HepG2 (cell line): ENCODE measurements at places on chromosomes 2 and 18. TPM values are rescaled to one million over a fixed set of nuclear protein-coding genes. Genes with fewer than 3 reads are reported as not detected.

Gene REEP1
- polyA plus RNA-seq, result 0.05 TPM in 1 of 2 replicates, not detected in the other

Gene ODC1
- 105 and 142 TPM in 2 replicates for polyA plus RNA-seq

Gene TUBA3E
- polyA plus RNA-seq, result not detected in 2 replicates

Gene RNF152
- 0.04 and 0.08 TPM in 2 replicates for polyA plus RNA-seq

Gene MDH1B
- 0.12 and 0.17 TPM in 2 replicates for polyA plus RNA-seq

Gene ARHGEF4
- 0.08 and 0.13 TPM in 2 replicates for polyA plus RNA-seq
